Hematopoietic multipotent progenitor cell treated with erythropoietin and hydrocortisone succinate and interleukin-3 and kit ligand, for 8 days (in vitro differentiated cells): ENCODE measurements at places on chromosomes 16 and 17.

DNA sequence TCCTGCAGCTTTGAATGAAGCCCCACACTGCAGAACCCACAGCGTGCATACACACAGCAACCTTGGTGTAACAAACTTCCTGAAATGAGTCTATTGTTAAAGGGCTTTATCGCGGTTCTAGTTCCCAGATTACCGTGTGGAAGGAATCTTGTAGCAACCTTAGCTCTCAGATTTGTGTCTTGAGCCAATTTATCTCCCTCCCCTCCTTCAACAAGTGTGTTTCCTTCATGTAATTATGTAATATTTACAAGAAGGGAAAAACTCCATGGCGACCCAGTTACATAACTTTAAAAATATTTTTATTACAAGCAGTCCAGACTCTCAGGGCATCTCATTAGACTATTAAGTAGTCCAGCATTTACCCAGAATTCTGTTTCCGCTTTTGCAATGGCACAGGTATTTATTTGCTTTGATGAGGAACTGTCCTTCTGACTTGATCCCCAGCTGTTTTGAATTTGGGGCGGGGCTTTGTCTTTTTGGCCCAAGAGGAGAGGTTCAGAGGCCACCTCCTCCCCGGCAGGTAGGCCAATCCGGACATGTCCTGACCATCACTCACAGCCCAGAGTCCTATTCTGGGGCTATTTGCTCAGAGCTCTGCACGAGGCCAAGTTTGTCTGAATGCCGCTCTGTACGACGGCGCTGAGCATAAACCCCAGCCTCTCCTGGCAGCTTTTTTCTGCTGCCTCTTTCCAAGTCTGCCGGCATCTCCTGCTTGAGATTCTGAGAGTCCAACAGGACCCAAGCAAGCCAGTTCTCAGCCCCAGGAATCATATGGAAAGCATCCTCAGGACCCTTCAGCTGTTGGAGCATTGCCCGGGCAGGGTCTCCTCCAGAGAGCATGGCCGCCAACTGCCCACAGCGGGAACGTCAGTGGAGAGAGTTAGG lies 35.6 kb downstream of the CLEC16A start:
- DNase-seq, result no peak

- DNase-seq, result peak; percentile 69
Measured at GRCh38 chr17:55735731-55736405, 13.2 kb upstream of the TMEM100 start.

GRCh38 chr16:80792031-80792430 lies 12.4 kb downstream of the CDYL2 start:
- DNase-seq, result no peak

DNA sequence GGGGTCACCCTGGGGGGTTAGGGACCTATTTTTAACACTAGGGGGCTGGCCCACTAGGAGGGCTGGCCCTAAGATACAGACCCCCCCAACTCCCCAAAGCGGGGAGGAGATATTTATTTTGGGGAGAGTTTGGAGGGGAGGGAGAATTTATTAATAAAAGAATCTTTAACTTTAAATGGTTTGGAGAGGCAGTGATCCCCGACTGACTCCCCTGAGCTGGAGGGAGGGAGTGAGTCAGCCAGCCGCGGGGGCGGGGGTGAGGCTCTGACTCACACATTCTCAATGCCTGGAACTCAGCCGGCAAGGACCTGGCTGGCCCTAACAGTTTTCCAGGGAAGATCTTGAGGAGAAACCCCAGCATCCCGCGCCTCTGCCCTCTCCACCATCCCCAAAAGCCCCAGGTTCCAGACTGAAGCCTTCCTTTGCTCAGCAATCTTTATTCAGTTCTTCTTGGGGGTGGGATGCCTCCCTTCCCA lies 1.5 kb downstream of the HCFC1R1 start:
- DNase-seq, result peak; percentile 78

DNA sequence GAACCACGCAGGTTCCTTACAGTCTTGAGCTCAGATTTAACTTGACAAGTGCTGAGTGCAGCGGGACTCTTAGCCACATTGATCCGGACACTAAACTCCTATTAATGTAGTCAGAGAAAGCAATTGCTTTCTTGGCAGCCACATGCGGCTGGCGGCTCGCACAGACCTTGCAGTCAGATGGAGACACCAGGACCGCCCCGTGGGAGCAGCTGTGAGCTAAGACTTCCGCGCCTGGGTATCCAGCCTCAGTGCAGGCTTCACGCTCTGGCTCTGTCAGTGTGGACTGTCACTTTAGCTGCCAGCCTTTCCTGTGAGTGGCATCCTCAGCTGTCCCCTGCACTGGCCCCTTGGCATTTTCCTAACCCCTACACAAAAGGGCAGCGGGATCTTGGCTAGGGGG lies 80.9 kb upstream of the NLRP1 start:
- DNase-seq, result no peak

GRCh38 chr17:29179232-29180033 lies 765 bp downstream of the MYO18A start:
- peak; percentile 94 for DNase-seq

DNA sequence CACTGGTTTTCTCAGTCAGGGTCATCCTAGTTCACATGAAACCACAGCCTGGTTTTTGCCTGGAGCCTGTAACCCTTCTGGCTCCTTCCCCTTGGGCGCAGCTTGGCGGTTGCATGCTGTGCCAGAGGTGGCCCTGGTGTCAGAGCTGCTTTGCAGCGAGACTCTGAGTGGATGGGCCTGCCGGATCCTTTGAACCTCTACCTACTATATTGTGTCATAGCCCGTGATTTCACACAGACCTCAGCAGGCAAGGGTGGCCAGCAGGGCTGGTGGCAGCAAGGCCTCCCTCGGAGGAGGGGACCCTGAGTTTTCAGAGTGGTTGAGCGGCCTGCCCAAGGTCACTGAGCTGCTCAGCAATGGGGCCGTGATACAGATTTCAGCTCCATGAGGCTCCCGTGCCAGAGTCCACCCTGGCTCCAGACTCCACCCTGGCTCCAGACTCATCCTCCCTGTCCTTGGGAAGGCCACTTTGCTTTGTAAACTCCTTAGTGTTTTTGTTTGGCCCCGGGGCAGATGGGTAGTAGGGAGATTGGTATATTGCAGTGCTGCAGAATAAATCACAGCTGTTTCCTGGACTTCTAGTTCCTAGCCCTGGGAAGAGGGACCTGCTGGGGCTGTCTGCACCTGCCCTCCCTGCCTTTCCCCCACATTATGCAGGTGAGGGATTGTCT lies 9.7 kb downstream of the MPRIP start:
- DNase-seq, result no peak

DNA sequence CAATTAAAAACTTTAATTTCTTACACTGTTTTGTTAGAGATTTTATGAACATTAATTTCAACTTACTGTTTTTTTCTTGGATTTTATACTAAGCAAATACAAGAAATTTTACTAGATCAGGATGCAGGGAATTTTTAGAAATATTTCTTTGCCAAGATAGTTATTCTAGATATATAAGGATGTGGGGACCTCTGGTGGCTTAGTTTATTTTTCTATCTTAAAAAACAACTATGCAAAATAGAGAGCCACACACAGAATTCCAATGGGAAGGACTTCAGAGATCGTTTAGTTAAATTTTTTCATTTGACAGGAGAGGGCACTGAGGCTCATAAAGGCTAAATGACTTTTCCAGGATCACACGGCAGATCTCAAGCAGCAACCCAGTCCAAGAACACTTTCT lies 23.0 kb upstream of the CAPNS2 start:
- peak; percentile 29 for DNase-seq

GRCh38 chr16:68283346-68283745 lies 19.0 kb downstream of the SLC7A6 start:
- no peak for DNase-seq

DNA sequence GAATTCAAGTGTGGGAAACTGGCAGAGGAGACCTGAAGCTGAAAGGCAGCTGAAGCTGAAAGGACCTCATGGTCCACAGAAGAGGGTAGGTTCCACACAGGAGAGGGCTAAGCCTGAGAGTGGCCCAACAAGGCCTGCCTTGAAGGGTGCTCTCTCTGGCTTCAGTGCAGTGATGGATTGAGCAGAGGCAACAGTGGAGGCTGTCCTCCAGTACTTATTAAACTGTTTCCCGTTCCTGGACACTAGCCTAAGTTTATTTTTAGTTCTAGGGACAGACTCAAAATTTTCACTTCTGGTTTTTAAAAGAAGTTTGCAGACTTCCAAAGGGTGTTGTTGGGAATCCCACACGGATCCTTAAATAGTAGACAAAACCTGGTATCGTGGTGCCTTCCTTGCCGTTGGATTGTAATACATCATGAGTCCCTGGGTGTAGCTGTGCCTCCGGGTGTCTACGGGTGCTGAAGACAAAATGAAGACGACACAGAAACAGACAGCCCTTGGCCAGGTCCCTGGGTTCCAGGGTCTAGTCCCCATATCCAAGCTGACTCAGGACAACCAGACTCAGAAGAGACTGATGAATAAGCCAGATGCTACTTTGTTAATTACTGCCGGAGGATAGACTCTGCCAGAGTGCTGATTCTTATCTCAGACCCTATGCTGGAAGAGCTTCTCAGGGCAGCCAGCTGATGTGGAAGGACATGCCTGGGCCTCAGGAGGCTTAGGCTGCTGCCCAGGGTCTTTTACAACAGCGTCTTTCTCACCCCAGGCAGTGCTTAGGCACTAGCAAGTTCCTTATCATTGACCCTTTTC lies 7.1 kb upstream of the CMTM4 start:
- DNase-seq, result no peak

DNA sequence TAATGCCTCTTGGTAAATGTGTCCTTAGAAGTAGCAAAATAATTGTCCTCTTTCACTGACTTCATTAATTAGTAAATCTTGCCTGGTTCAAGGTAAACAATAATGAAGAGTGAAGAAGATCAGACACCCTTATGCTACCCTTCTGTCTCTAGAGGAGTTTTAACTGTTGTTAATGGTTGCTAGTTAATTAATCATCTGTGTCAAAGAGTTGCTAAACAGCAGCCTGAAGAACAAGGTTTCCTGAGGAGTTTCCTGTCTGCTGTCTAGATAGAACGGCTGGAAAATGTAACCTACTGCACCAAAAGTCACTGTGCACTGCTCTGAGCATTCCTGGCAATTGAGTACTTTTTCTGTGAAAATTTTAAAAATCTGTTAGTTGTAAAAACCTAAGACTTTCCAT lies 131.3 kb downstream of the NLK start:
- DNase-seq, result no peak

DNA sequence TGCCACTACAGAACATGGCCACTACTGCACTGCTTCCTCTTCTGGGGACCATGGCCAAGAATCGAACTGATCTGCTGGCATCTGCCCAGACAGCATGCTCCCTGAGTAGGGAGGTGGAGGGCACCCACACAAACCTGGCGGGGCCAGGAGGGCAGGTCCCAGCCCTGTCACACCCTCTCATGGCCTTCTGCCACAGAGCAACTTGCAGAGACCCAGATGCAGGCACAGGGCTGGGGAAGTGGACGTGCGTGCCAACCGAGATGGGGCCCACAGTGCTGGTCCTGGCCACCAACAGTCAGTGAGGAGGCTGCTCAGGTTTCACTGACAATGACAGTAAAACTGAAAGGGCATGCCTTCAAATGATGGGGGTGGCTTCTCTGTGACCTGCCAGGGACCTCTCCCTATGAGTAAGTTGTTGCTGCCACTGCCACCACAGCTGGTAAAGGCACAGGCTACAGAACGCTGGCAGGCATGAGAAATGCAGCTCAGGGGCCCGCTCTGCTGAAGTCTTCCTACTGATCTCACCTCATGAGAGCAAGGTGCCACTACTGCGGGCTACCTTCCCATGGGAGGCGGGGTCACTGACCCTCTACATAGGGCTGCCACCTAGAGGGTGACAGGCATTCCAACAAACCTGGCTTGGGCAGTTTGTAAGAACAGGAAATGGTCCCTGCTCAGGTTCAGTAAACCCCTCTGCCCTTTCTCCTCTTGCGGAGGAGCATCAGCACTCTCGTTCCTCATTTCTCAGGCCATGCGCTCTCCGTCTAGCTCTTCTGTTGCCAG lies 15.5 kb downstream of the HIC1 start:
- no peak for DNase-seq

GRCh38 chr17:64750891-64751677 lies 89.0 kb upstream of the SMURF2 start:
- DNase-seq, result no peak

DNA sequence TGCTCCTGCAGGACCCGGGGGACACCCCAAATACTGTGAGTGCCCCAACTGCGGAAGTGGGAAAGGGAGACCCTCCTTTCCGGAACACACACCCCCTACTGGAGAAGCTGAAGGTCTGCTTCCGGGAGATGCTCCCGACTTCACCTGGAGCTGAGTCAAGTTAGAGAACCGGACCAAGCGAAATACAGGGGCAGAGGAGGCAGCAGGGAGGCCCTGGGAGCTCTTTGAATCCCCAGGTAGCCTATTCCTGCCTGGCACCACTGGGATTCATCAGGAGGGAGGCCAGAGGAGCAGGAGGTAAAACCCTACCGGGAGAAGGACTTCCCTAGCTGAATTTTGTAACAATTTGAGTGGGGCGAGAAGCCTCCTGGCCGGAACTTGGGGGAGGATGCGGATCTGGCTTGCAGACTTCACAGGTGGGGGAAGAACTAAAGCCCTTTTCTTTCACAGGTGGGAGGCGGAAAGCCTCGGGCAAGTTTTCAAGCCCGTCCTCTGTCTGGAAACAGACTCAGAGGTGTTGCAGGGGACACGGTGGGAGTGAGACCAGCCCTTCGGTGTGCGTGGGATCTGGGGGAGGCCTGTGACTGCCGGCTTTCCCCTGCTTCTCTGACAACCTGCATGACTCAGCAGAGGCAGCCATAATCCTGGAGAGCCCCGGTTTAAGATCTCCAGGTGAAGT lies 22.4 kb upstream of the TEKT1 start:
- DNase-seq, result peak; percentile 63

- peak; percentile 49 for DNase-seq
Measured at GRCh38 chr16:81469183-81469677, 24.6 kb downstream of the CMIP start.

DNA sequence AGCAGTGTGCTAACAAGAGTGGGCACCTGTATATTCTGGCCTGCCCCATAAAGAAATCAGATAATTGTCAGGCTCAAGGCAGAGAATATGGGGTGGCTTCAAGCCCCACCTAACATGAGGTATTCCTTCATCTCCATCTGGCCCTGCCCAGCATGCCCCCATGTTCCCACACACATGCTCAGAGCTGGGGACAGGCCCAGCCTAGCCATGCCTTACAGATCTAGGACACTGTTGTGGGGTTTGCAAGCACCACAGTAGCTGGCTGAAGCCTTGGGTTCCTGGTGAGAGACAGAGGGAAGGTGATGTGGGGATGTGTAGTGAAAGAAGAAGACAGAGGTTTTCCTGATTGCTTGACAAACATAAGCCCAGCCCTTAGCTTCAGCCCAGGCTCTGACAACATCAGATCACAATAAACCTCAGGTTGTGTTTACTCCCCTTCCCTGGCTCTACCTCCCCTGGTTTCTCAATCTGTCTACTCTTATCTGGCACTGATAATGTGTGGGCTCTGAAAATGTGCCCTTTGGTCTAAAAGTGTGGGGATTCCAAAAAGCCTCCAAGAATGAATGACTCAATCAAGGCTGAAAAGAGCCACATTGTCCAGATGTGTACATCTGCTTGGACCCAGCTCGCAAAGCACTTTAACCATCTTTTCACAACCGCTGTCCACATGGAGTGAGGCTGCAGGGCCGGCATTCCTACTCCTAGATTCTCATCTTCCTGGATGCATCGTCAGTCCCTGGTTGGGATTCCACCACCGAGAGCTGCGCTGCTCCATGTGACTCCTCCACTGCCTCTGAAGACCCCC lies 34.4 kb downstream of the CDRT4 start:
- no peak for DNase-seq

- DNase-seq, result no peak
Measured at GRCh38 chr17:28648698-28649097, 3.7 kb upstream of the BLTP2 start.
